Stimulated activated CD8-positive, alpha-beta memory T cell treated with anti-CD3 and anti-CD28 coated beads, Interleukin-7, amount 100 ng/mL, for 1 hour (primary cell): ENCODE measurements at places on chromosomes 12 and 14.

DNA sequence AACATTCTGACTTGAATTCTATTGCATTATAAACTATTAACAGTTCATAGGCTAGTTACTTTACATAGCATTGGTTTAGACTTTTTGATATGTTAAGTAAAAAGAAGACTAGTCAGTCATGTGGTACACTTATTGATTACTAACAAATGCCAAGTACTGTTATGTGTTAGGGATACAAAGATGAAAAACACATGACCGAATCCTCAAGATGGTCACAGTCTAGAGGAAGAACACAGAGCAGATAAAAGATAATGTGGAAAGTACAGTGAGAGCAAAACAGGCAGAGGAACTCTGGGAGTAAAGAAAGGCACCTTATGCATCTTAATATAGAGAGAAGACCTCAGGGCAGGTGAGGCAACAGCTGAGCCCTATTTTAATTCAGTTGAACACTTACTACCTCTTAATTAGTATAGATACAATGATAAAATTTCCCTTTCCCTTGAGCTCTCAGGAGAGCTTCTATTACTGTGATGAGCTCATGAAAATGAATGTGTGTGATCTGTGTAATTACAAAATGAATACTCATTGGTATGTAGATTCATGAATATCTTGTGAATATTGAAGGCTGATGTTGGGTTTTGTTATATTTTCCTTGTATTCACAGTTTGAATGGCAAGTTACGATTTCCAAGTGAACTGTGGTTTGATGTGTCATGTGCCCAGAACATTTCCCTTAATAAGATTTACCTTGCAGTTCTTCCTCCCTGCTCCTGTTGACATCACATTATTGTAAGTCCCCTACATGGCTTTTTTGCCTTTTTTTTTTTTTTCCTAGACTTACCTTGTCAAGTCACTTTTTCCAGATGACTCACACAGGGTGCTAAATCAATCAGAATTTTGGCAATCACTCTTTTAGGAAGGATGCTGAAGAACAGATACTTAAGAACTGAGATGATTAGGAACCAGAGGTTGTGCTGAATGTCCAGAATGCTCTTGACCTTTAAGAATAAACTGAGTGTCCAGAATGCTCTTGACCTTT is 29.5 kb upstream of the MSRB3 start:
- DNase-seq, result no peak

- no peak for DNase-seq
Measured at GRCh38 chr14:28778138-28779117, 11.8 kb downstream of the FOXG1 start.

DNA sequence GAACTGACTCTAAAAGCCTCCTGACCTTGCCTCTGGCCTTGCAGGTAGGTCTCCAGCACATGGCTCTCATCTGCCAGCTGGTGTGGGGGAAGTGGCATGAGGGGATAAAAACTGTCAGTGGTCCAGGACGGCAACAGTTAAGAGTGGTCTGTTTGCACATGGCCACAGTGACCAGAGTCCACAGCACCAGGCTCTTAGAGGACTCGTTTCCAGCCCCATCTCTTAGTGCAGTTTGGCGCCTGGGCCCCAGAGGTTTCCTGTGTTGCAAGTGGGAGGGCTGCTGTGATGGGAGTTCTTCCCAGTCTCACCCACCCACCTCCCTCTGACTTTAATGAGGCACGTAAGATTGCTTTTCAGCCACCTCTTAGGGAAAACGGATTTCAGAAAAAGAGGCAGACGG is 37.0 kb downstream of the APPL2 start:
- no peak for DNase-seq

- no peak for DNase-seq
Measured at GRCh38 chr14:37668646-37669045, 73.2 kb downstream of the TTC6 start.

DNA sequence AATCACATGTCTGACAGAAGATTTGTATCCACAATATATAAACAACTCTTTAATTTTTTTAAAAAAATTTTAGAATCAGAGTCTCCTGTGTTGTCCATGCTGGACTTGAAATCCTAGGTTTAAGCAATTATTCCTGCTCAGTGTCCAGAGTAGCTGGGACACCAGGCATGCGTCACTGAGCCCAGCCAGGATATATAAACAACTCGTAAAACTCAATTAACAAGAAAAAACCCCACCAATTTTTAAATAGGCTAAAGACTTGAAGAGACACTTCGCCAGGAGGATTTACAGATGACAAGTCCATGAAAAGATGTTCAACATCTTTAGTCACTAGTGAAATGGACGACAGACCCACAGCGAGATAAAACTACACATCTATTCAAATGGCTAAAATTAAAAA is 2.0 kb upstream of the SCN8A start:
- no peak for DNase-seq

DNA sequence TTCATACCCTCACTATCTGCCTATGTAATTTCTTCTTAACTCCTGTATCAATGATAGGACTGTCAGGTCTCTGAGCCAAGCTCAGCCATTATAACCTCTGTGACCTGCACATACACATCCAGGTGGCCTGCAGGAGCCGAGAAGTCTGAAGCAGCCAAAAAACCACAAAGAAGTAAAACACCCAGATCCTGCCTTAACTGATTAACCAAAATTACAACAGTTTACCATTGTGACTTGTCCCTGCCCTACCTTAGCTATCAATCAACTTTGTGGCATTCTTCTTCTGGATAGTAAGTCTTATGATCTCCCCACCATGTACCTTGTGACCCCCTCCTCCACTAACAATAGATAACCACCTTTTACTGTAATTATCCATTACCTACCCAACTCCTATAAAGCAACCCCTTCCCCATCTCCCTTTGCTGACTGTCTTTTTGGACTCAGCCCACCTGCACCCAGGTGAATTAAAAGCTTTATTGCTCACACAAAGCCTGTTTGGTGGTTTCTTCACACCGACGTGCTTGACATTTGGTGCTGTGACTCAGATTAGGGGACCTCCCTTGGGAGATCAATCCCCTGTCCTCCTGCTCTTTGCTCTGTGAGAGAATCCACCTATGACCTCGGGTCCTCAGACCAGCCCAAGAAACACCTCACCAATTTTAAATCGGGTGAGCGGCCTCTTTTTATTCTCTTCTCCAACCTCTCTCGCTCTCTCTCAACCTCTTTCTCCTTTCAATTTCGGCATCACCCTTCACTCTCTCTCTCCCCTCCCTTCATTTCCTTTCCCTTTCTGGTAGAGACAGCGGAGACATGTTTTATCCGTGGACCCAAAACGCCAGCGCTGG is 11.5 kb upstream of the LGMN start:
- no peak for DNase-seq

GRCh38 chr14:54738009-54738408 is 164.6 kb downstream of the GCH1 start:
- no peak for DNase-seq

DNA sequence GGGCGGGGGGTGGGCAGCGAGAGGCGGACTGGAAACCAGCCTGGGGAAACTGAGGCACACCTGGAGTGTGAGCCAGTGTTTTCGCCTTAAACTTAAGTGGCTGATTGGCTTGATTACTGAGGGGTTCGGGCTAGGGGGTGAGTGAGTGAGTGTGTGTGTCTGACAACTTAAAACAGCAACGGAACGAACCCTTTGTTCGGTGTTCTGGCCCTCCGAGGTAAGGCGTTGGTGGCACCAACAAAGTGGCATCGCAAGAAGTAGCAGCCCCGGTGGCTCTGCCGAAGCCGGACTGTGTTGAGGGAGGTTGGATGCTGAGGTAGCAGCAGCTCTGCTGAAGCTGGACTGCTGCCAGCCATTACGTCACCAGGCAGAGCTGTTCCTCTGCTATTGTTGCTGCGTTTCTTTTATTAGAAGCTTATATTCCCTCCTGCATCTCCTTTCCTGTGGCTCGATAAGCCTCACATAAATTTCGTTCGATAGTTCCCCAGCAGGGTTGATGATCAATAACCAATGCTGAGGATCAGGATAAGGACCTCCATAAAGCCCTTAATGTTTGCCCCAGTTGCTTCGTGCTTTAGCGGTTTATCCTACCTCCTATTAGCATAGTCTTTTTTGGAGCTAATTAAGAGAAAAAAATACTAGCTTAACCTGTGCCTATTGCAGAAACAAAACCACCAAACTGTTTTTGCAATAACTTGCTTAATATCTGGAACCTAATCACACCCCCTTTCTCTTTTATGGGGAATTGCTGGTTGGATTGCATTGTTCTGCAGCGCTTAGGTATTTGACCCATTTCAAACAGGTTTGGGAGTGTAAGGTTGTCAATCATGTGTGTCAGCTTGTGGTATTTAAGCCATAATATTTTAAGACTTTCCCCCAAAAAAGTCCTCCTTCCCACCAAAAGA is 1.3 kb downstream of the GPR137C start:
- DNase-seq, result peak; percentile 55

- DNase-seq, result no peak
Measured at GRCh38 chr12:131239384-131240094, 285.8 kb downstream of the ADGRD1 start.
